ENCODE measurements at places on chromosomes 12 and 14.

- no peak for DNase-seq
Measured at GRCh38 chr14:68088451-68088854, 268.9 kb downstream of the RAD51B start.

DNA sequence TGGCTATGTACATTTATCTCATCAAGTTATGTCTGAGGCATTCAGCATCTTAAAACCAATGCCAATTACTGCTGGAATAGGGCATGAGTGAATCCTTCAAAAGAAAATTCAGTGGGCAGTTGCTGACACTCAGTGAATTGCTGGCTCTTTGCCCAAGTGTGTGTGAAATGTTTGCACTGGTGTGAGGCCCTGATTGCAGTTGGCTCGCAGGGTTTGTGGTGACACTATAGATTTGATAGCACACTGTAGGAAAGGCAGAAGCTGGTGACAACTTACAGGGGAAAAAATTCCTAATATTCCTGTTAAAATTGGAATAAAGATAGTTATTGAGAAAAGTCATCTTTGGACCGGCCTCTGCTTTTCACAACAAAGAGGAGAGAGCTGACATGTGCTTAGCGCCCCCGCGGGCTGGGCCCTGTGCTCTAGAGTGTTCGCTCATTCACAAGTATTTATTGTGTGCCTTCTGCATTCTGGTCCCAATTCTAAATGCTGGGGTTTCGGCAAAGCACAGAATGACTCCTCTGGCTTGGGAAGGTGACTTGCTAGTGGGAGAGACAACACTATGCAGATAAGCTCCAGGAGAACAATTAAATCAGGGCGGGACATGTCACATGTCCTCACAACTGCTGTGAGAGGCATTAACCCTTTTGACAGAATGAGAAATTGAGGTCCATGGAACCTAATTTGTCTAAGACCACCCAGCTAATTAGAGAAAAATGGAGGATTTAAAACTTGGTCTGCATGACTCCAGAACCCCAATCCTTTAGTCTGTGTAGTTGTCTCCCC is 418.7 kb downstream of the NPAS3 start:
- DNase-seq: no peak

DNA sequence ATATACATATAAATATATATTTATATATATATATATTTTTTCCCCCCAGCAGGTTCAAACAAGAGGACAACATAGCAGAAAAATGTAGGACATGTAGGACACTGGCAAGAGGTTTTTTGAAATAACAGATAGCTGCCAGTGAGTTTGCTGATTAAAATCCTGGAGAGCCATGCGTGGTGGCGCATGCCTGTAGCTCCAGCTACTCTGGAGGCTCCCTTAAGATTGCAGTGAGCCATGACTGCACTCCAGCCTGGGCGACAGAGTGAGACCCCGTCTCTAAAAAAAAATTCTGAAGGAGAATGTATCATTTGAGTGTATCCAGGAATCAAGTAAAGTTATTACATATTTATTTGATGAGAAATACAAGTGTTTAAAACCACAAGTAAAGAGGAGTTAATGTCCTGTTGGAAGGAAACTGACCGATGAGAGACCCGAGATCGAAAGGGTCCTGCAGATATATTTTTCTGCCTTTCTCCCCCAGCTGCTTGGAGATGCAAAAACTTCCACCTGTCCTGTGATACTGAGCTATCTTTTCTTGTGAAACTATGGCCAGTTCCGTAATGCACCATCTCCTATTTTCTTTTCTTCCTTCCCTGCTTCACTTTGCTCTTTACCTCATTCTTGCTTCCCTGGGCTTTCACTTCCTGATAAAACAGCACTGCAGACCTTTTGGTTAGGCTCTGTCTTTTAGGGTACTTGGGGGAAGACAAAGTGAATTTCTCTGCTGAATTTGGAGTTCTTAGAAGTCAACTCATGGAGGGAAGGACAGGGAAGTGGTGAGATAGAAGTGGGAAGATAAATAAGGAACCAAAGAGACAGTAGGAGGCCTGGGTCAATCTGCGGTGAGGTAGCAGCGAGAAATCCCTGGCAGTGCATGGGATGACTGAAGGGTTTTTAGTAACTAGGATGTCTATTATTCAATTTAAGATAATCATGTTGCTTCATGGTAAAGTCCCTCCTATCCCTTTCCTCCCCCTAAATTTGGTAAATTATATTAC is 41.2 kb upstream of the SLC2A13 start:
- DNase-seq: no peak

- DNase-seq: no peak
Measured at GRCh38 chr14:90456551-90456950, 59.7 kb downstream of the CALM1 start.

DNA sequence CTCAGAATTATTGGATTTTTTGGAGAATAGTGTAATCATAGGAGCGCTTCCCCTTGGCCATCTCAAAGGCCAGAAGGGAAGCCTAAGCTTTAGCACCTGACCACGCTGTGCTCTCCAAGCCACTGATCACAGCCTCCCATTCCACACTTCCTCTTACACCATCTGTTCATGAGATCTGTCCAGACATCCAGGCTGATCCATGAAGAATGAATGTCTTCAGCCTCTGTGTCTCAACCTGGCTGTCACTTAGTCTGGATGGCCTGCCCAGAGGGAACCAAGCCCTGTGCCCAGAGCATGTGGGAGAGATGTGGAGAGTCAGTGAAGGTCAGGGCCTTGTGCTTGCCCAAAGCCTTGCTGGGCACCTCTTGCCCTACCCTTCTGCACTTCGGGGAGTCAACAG is 40.5 kb downstream of the TSPAN11 start:
- DNase-seq: no peak

DNA sequence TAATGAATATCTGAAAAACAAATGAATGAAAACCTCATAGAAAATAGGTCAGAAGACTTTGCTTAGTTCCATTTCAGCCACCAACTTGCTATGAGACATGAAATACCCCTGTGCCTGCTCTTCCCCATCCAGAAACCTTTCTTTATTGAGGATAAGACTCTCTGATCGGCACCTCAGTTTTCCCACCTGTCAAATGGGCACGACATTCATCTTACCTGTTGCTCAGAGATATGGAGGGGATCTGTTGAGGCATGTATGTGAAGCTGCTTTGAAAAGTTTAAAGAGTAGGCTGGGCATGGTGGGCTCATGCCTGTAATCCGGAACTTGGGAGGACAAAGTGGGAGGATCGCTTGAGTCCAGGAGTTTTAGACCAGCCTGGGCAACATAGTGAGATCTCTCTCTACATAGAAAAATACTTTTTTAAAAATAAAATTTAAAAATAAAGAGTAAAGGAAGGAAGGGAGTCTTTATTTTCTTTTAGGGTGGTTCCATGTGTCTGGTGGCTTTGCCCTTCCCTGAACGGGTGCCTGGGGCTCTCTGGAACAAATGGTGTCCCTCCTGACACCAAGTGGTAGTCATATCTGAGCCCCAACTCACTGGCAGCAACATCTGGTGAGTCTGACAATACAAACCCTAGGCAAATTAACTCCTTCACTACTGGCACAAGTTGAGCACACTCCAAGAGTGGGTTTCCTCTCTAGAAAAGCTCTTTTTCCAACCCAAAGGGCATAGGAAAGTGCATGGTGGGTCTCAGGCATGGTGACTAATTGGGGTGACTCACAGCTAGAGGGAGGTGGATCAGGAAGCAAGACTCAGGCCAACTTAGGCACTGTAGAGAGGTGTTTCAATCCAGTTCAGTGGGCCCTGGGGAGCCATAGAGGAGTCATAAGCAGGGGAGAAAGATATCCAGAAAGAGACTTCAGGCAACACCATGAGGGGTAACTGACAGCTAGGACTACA is 42.1 kb downstream of the MAP1LC3B2 start:
- no peak for DNase-seq

GRCh38 chr14:75723716-75724115 is 62.7 kb downstream of the TTLL5 start:
- DNase-seq: no peak

GRCh38 chr14:68728342-68729106 is 64.3 kb downstream of the ZFP36L1 start:
- DNase-seq: no peak

DNA sequence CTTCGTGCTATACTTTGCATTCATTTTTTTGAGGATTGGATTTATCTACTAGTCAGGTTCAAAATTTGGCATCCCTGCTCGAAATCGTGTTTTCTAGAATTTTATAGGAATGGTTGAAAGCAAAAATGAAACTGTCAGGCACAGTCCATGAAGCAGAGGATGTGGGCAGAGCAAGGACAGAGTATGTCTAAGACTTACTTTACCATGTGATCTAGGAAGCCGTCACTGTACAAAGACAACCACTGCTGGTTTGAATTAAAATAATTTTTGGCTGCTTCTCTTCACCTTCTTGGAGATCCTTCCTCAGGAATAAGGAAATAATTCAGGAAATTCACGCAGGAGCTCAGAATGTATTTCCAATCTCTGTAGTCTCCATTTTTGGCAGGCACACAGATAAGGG is 31.6 kb upstream of the SGPP1 start:
- DNase-seq: no peak

GRCh38 chr12:12788675-12789368 is 3.4 kb downstream of the APOLD1 start:
- DNase-seq: peak; percentile 45

- DNase-seq: no peak
Measured at GRCh38 chr12:116320791-116321217, 43.3 kb upstream of the MED13L start.

DNA sequence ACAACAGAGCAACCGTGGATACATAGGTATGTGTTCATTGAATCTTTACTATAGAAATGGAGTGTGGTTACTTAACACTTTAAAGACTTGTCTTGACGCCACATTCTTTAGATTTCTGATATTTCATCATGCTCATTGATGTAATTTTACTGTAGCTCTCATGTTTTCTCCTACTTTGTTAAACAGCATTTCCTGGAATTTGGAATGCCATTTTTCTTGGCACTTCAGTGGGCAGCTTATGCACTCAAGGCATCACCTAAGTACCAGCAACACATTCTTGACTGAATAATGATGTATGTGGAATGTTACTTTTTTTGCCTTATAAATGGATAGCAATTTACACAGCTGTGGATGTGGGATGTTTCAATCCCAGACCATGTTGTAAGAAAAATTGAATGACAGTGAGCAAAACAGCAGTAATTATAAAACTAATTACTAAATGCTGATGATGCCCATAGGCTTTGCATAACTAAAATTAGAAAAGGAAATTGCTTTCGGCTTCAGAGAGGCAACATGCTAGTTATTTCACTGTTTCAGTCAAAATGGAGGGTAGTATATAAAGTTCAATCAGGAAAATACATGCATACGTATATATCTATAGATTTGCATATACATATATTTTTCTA is 298.5 kb downstream of the NPAS3 start:
- no peak for DNase-seq

DNA sequence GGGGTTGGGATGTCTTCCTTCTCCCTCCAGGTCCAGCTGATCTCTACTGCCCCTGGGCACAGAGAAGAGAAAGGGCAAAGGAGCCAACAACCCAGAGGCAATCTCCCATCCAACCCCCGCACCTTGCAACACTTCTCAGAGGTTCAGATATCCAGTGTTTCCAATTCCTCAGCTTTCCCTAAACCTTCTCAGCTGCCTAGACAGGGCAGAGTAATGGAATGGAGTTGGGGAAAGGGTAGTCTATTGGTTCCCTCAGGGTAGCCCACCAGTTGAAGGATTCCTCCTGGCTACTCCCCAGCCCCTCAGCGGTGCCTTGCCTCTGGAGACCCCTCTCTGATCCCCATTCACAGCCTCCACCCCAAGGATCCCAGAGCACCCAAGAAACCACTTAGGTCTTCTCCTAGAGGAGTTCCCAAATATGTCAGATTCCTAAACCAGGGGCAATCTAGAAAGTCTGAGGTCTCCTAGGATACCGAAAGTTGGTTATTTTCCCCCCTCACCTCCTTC is 537 bp downstream of the NFE2 start:
- no peak for DNase-seq

DNA sequence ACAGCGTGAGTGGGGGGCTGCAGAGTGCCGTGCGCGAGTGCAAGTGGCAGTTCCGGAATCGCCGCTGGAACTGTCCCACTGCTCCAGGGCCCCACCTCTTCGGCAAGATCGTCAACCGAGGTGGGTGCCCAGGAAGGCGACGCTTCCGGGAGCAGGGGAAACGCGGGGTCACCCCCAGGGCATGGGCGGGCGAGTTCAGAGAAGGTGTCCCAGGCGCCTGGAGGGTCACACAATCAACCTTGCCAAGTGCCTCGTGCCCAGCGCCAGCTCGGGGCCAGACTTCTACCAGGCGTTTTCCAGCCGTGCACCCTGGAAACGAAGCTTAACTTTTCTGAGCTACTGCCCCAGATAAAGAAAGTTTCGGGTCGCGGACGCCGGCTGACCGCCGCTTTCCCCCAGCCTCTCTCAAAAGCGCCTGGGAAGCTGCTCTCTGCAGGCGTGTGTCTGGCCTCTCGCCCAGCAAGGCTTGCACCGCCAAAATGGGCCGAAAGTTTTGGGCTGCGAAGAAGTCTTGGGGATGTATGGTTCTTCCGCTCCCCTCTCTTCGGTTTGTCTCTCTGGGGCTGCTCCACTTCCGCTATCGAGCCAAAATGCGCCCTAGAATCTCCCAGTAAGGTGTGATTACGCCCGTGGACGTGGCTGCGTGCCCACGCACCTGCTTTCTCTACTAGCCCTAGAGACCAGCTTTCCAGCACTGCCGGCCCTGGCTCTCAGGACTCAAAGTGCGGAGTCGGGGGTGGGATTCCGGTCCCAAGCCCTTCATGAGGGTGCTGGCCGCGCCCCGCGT is 1.7 kb downstream of the WNT1 start:
- DNase-seq: no peak

- no peak for DNase-seq
Measured at GRCh38 chr12:115864396-115864795, 413.1 kb downstream of the MED13L start.

DNA sequence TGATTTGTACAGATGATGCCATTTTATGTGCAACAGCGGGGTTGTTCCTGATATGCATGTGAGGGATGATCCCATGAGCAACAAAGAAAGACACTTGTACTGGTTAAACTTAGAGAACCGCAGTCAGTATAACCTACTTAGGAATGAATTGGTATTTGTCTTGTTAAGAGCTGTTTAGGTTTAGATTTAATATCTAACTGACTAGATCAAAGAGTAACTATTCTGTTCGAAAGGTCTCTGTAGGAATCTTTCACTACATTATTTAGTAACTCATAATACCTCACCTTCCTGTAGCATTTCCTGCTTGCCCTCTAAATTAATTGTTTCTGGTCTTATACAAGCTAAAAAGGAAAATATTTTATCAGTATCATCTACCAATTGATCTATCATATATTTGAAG is 350.4 kb downstream of the TRHDE start:
- no peak for DNase-seq

DNA sequence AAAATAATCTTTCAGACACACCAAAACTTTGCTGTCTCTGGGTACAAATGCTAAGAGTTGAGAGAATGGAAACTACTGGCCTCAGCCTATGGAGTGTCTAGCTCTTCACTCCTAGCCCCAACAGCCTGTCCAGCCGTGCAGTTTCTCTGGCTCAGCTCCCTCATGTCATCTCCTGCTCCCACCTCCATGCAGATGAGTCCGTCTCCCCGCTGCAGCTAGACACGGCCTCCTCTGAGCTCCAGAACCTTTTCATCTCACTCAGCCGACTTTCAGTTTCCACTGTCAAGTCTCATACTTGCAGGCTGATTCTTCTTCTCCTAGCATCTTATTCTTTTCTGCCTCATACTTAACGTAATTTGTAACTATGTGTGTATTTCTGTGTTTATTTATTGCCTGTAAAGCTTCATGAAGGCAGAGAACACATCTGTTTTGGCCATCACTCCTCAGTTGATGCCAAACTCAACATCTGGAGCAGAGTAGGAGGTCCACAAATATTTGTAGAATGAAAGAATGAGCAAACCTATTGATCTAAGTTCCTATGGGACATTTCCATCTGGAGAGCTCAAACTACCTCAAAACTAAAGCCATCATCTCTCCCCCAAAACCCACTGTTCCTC is 139.8 kb upstream of the PWP1 start:
- DNase-seq: no peak

- no peak for DNase-seq
Measured at GRCh38 chr14:37251775-37252174, 54.0 kb downstream of the MIPOL1 start.

Measured in activated T-cell treated with anti-CD3 and anti-CD28 coated beads for 24 hours (primary cell).